ENCODE measurements at places on chromosomes 12 and 14.

DNA sequence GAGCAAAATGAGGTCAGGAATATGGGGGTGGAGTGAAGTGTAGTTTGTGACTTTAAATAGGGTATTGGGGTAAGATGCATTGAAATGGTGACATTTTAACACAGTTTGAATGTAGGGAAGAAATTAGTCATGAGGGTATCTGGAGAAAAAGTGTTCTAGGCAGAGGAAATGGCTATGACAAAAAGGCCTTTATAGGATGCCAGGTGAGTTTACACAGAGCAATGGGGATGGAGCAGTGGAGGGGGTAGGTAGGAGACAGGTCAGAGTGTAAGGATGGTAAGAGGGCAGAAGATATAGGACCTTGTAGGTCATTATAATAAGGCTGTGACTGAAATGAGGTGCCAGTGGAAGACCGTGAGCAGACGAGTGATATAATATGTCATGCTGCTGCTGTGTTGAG lies 30.4 kb downstream of the HEATR5A start:
- no peak for DNase-seq

GRCh38 chr12:94457311-94457710 lies 2.4 kb downstream of the CEP83 start:
- DNase-seq: no peak

GRCh38 chr12:131323879-131324278 lies 370.2 kb downstream of the ADGRD1 start:
- DNase-seq: no peak

DNA sequence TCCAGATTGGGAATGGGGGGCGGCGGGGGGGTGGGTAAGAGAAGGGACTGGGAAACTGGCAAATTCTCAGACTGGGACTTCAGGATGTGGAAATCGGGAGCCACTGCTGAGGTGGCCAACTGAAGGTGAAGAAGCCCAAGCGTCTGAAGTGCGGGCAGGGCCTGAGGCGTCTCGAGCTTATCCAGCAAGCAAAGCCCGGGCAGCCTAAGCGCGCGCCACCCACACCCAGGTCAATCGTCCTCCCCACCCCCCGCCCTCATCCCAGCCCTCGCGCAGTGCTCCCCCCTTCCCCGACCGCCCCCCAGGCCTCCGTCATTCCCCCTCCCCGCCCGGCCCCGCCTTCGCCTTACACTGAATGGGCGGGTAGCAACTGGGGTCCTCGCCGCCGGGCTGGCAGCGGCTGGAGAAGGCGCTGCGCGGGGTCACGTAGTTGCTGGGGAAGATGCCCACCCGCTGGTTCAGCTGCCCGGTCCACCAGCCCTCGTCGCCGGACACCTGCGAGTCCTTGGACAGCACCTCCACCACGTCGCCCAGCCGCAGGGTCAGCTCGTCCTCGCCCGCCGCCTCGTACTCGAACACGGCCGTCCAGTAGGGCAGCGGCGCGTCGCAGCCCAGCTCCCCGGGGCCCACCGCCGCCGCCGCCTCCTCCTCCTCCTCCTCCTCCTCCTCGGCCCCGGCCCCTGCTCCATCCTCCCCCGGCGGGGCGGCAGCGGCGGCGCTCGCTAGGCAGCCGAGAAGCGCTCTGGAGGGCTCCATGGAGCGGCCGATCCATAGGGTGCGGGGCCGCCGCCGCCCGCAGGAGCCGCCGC lies 693 bp downstream of the MAP3K9 start:
- peak; percentile 85 for DNase-seq

DNA sequence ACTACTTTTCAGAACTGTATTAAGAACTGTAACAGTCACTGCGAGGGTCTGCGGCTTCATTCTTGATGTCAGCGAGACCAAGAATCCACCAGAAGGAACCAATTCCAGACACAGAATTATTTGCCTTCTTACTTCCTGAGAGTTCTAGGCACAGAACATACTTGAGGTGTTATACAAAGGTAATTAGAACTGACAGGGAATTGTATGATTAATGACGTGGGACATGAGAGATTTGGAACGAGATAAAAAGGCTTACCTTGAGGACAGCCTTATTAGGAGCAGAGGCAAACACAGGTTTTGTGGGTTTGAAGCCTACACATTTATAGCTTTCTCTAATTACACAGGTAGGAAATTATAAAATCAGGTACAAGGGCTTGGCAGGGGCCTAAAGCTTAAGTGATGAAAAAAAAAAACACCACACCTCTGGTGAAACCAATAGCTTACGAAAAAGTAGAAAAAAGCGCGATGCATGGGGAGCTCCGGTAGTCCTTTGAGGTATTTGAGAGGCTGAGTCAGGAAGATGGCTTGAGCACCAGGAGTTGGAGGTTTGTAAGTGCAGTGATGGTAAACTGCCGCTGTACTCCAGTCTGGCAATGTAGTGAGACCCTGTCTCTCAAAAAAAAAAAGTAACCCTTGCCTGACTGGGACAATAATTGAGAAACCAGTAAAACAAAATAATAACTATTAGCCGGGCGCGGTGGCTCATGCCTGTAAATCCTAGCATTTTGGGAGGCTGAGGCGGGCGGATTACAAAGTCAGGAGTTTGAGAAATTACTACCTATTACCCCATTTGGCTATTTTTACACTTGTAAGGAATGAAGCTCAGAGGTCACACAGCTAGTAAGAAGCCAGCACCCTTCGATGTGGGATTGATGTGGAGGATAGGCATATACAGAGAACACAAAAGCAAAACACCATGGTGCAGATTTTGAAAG lies 795 bp upstream of the ACOT2 start:
- DNase-seq: peak; percentile 65

DNA sequence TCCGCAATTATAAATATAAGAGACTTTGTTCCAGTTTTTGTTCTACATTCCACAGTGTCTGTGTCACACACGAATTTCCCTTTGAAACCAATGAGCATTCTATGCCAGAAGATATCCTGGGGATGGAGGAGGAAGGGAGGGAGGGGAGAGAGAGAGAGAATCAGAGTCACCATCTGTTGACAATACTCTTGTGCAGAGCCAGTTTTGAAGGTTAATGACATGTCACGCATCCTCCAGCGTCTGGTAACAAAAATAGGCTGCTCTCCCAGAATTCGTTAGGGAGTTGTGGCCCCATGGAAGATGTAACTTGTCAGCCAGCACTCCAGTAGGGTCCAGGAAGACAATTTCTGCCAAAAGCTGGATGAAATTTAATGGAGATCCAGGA lies 213.5 kb upstream of the KRR1 start:
- DNase-seq: no peak

- no peak for DNase-seq
Measured at GRCh38 chr12:126358806-126359205, 1293.6 kb downstream of the AACS start.

DNA sequence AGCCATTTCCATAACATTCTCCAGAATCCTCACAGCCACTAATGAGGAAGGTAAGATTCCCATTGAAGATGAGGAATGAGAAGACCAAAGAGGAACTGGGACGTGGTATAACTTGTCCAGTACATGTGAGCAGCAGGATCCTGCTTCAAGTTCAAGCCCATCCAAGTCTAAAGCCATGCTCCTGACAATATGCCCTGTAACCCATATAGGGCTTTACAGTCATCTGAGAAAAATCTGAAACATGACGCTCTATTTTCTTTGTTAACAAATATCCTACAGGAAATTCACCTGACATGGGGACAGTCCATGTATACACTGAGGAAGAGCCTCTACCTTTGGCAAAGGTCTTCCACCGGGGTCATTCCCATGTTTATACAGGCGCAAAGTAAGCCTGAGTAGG lies 3.1 kb upstream of the ACTR6 start:
- no peak for DNase-seq

- no peak for DNase-seq
Measured at GRCh38 chr14:89797148-89797547, 157.4 kb downstream of the EFCAB11 start.

DNA sequence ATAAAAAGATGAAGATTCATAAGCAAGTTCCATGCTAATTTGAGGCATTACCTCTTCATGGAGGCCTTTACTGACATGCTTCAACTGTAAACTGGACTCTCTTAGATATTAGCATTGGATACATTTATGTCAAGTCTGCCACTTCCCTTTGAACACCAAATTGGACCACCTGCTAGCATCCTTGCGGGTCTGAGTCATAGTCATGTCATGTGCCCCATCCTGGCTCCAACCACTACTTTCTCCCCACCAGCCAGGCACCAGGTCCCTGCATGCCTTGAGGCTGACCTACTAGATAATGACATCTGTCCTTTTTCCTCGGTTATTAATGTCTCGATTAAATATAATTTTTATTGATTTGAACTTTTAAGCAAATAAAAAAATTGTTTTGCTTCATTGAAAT lies 32.9 kb upstream of the EEA1 start:
- no peak for DNase-seq

DNA sequence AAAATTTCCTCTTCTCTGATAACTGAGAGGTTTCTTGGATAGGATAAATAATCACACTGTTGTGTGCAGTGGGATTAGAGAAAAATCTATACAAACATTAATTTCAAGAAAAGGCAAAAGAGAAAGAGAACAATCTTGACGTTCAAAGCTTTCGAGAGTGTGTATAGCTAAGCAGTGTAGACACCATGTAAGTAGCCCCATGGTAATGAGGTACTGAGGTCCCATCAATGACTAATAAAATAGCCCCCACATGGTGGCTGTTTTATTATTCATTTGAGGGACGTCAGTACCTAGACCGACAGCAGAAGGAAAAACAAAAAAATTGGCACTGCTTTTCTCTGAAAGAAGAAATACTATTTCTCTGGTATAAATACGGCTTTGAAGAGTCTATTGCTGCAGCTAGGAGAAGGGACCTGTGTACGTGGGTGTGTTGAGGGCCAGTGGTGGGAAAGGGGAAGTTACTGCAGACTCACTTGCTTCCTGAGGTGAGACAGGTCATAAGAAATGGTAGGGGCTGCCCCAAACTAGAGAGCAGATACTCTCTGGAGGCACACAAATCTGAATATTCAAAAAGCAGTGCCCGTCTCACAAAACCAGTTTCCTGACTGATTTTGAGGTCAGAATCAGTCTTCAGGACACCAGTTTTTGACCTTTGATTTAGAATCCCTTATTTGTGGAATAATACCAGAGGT lies 339.8 kb downstream of the EMP1 start:
- DNase-seq: no peak
